CD4-positive, alpha-beta T cell treated with Interleukin-1 beta for 1 hour (primary cell): ENCODE measurements at places on chromosomes 12 and 14.
A peak's percentile ranks its signal among the peaks of the same experiment; 100 is the strongest.

GRCh38 chr14:51020024-51020710, 74.7 kb downstream of the TRIM9 start:
- no peak for DNase-seq

DNA sequence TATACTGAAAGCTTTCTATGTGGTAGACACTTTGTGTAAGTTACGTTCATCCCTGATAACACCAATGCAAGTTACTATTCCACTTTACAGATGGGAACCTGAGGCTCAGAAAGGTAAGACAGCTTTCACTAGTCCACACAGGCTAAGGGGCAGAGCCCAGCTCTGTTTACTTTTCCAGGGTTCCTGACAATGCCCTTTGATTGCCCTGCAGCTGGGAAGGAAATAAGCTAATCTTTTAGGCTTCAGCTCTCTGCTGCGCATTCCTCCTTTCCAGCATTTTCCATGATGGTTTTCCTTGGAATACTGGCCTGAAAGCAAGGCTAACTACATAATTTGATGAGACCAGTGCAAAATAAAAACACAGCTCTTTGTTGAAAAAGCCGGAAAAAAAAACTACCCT, 185.7 kb upstream of the BTG1 start:
- no peak for DNase-seq

DNA sequence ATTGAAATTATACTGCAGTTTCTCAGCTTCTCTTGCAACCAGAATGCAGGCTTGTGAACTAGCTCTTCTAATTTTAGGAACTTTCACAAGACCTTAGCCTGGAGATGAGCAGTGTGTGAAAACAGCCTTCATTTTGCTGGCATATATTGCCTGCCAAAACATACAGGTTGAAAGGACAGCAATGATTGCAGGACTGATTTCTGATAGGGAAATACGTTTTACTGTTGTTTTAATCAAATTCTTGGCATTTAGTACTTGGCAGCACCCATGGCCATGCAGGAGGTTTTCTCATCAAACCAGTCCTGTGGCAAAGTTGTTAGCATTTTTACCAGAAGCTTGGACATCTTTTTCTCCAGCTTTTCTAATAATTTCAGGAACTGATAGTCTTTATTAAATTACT, 91.9 kb upstream of the MUCL1 start:
- DNase-seq, result no peak

- no peak for DNase-seq
Observed at GRCh38 chr12:42474391-42474790, 115.2 kb downstream of the PRICKLE1 start.

- peak; percentile 33 for DNase-seq
Observed at GRCh38 chr14:103074729-103075367, 9.2 kb upstream of the LBHD2 start.

GRCh38 chr12:125178222-125178621, 113.0 kb downstream of the AACS start:
- no peak for DNase-seq
